ENCODE measurements at places on chromosomes 2 and 18.
A peak's percentile ranks its signal among the peaks of the same experiment; 100 is the strongest.

- H3K4me3 ChIP-seq, result no peak overlapping the region
- no peak overlapping the region for H3K27ac ChIP-seq
- no peak for DNase-seq
- peaks cover 88% of the 10 kb centered on the region for H3K4me1 ChIP-seq
- H3K27me3 ChIP-seq, result no peaks in the 10 kb centered on the region
Observed at GRCh38 chr2:74387346-74387745, 7.2 kb upstream of the DCTN1 start.

DNA sequence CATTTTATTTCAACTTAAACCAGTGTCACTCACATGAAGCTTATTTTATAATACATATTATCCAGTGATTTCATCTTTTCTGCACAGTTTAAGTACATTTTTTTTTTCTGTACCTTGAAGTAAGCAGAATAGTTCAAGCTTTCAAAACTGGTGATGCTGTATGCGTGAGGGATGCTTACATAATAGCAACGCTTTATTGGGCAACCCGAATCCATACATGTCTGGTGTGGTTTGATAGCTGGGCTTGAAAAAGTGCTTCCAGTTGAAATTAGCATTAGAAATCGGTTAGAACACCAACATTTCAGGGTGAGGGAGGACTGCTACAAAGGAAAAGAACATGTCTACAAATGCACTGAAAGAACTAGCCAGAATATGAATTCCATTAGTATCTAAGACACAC is 117.4 kb downstream of the MBP start:
- peak overlapping the region; percentile 51 for H3K4me3 ChIP-seq
- no peak for DNase-seq
- H3K4me1 ChIP-seq, result no peaks in the 10 kb centered on the region

DNA sequence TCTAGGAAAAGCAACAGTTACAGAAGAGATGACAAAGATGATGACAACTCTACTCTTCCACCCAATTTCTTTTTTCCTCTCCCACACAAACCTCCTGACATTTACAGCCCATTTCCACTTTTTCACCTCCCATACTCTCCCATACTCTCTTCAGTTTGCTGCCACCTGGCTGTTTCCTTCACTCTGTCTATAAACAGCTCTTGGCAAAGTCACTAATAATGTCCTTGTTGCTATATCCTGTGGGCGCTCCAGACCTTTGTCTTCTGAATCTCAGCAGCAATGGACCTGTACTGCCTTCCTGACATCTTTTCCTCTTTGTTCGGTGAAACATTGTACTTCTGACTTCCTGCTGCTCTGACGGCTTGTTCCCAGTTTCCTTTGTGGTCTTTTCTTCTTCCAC is 60.7 kb upstream of the CAVIN2 start:
- no peaks in the 10 kb centered on the region for H3K4me1 ChIP-seq
- no peaks in the 10 kb centered on the region for H3K36me3 ChIP-seq
- H3K27ac ChIP-seq, result no peak overlapping the region
- DNase-seq, result no peak

DNA sequence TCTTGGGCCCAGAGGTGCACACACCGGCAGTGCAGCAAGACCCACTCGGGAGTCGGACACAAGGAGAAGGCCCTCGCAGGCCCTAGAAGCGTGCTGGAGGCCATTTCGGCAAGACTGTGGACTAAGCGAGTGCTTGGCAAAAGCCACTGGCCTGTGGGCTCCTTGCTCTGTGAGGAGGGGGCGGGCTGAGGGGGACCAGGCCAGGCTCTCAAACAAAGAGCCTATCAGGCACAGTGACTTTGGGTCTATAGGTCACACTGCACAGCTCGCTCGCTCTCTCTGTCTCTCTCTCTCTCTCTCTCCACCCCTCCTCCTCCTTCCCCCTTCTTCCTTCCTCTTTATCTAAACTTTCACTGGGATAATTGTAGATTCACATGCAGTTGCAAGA is 23.6 kb upstream of the ZCCHC2 start:
- H3K4me3 ChIP-seq, result no peak overlapping the region
- no peak for DNase-seq
- no peaks in the 10 kb centered on the region for H3K4me1 ChIP-seq
- H3K27ac ChIP-seq, result no peak overlapping the region

DNA sequence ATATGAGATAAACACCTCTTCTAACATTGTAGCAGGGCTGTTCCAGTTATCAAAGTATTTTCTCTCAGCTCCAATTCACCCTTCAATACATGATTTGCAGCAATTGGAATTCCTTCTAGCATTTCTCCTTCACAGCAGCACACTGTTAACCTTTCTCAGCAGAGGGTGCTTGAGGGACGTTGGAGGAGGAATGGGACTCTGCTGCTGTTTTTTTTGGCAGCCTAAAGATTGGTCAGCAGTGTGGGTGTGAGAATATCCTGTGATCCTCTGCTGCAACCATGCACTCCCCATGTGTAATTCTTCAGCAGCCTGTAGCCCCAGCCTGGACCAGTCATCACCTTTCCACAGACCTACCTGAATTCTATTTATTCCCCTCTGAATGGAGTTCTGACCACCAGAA is 1708.9 kb upstream of the CELF4 start:
- H3K27ac ChIP-seq, result no peak overlapping the region
- DNase-seq, result no peak
- no peak overlapping the region for H3K4me3 ChIP-seq
- no peaks in the 10 kb centered on the region for H3K27me3 ChIP-seq

DNA sequence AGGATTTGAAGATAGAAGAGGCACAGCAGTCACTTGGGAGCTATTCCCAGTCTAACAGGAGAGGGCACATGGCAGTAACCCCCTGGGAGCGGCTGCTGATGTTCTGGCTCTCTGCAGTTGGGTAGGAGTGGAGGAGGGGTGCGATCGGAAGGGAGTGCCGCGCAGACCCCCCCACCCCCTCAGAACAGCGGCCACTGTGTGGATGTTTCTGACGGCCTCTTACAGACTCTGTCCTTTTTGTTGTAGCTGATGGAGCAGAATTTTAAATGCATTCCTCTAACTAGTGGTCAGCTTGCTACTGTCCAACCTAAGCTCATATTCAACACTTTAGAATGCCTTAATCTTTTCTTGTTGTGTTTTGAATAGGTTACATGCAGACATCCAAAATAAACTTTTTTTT is 127.9 kb downstream of the AGAP1 start:
- no peak for DNase-seq
- H3K36me3 ChIP-seq, result no peaks in the 10 kb centered on the region
- H3K27me3 ChIP-seq, result no peaks in the 10 kb centered on the region
- peak overlapping the region; percentile 45 for H3K27ac ChIP-seq
- no peak overlapping the region for H3K4me3 ChIP-seq

DNA sequence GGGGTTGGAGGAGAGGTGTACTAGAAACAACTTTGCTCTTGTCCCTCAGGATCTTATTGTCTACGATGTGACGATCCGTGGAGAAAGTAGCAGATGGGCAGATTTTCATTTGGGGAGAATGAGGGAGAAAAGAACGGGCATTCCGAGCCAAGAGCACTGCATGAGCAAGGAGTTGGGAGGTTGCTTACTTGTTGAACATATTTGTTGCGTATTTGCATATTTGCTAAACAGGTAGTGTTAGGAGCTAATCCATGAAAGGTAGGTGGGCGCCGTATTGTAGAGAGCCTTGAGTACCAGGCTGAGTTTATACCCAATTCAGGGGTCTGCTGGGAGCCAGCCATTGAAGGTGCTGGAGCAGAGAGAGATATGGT is 490 bp downstream of the BCS1L start:
- peaks cover 8% of the 10 kb centered on the region for H3K36me3 ChIP-seq
- peak overlapping the region; percentile 76 for H3K27ac ChIP-seq
- H3K4me1 ChIP-seq, result peaks cover 36% of the 10 kb centered on the region
- no peaks in the 10 kb centered on the region for H3K27me3 ChIP-seq
- peak overlapping the region; percentile 59 for H3K4me3 ChIP-seq

DNA sequence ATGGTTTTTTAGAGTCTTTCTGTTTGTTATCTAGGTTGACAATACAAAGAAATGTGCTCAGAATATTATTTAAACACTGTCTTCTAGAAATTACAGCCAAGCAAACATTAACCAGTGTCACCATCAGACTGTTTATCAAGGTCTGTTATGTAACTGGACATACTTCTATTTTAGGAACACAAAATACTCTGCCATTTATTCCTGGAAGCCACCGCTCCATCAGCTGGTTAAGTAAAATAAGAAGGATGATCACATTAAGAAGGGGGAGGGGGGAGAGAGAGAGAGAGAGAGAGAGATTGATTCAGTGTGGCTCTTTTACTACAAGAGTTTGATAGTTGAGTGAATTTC is 47.9 kb downstream of the MBP start:
- no peak for DNase-seq
- H3K4me1 ChIP-seq, result peaks cover 12% of the 10 kb centered on the region
- H3K4me3 ChIP-seq, result no peak overlapping the region
- H3K27ac ChIP-seq, result no peak overlapping the region
- no peaks in the 10 kb centered on the region for H3K27me3 ChIP-seq

GRCh38 chr2:234808907-234809306 is 142.9 kb upstream of the SH3BP4 start:
- H3K4me3 ChIP-seq, result no peak overlapping the region
- H3K4me1 ChIP-seq, result no peaks in the 10 kb centered on the region
- no peaks in the 10 kb centered on the region for H3K27me3 ChIP-seq
- no peaks in the 10 kb centered on the region for H3K36me3 ChIP-seq
- H3K27ac ChIP-seq, result no peak overlapping the region

DNA sequence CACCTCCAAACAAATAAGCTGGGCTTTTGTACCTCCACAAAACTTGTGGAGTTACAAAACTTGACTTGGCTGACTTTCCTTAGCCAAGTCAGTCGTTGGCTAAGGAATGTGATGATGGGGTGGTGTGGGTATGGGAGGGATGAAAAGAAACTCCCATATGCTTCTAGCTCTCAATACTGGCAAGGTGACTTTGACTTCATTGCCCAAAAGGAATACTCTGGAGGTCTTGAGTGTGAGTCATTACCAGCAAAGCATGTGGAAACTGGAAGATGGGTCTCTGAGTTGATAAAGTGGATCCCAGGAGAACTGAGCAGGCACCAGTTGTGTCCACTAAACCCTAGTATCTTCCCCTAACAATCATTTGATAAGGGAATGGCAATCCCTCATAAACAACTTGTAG is 226.7 kb downstream of the GULP1 start:
- H3K4me3 ChIP-seq, result no peak overlapping the region
- H3K27me3 ChIP-seq, result no peaks in the 10 kb centered on the region
- H3K27ac ChIP-seq, result no peak overlapping the region

DNA sequence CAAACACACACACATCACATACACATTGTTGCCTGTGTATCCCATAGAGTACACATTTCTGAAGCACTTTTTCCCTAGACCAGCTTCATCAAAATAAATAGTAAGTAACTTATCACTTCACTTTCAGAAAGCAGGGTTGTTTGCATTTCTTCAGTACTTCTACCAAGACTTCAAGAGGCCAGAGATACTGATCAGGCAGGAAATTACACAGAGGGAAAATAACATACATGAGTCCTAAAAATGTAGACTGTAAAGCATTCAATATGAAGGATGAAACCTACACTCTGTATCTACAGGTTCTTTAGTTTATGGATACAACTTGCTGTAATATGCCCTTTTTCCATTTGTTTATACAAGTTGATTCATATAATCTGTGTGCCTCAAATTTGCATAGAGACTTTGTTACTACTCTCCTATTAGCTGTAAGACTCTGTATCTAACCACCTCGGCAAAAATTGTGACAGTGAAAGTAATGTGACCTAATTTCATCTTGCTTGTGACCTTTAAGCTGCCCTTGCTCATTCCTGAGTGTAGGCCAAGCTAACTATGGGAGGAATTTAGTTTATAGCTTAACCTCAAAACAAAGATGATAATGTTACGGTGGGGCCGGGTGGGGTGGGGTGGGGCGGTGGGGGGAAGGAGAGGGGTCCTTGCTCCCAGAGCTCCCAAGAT is 228.9 kb upstream of the SPOPL start:
- no peak for DNase-seq
- no peaks in the 10 kb centered on the region for H3K36me3 ChIP-seq
- H3K27me3 ChIP-seq, result no peaks in the 10 kb centered on the region
- no peak overlapping the region for H3K4me3 ChIP-seq
- H3K4me1 ChIP-seq, result no peaks in the 10 kb centered on the region
- no peak overlapping the region for H3K27ac ChIP-seq

DNA sequence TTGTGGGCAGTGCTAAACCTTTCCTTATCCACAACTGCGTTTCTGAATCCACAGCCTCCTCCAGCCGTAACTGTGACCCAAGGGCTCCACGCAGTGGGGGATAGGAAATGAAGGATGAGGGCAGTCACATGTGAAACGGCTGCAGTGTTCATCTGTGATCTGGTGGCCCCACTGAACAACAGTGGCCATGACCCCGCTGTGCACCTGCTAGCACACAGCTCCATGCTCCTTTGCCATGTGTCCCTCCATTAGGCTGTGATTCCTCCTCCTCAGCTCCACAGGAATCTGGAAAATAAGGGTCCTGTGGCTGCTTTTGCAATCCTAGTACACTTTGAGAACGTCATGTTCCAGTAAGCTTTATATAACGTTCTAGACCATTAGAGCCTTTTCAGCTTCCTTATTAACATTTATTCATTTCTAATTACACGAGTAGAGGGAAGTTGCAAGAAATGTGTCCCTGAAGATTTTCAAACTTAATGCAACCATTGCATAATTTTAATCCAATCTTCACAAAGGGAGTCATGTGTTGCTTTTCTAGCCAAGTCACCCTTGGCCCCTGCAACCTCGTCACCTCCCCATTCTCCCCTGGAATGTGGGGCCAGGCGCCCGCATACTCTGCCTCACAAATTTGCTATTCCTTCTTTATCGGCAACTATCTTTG is 7.1 kb upstream of the NAPG start:
- H3K4me1 ChIP-seq, result peaks cover 21% of the 10 kb centered on the region
- DNase-seq, result peak; percentile 48
- no peak overlapping the region for H3K4me3 ChIP-seq
- peak overlapping the region; percentile 54 for H3K27ac ChIP-seq
- H3K27me3 ChIP-seq, result no peaks in the 10 kb centered on the region

DNA sequence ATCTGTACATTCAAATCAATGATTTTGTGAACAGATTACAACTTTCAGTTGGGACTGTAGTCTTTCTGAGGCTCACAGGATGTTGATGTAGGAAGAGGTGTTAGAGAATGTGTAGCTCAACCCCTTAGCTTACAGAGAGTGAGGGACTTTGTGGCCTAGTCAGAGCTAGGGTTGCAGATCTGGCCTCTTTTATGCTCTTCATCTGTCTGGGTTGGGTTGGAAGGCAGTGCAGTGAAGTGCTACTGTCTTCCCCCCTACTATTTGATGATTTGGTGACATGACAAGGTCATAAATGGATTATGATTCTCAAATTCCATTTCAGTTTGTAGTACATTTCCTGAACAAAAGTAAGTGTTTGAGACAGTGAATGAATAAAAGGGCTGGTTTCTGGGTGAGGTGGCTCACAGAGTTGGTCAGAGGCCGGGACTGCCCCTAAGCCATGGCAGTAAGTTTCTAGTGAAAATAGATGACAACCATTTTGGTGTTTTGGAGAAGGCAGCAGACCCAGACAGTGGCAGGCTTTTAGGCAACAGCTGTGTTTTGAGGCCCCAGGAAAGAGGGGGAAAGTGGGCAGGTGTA is 21.6 kb downstream of the MAP4K4 start:
- H3K4me1 ChIP-seq, result peaks cover 14% of the 10 kb centered on the region
- H3K36me3 ChIP-seq, result no peaks in the 10 kb centered on the region

GRCh38 chr2:237603718-237604362 is 13.3 kb upstream of the RAB17 start:
- H3K27me3 ChIP-seq, result no peaks in the 10 kb centered on the region
- peak overlapping the region; percentile 46 for H3K27ac ChIP-seq
- no peaks in the 10 kb centered on the region for H3K4me1 ChIP-seq
- no peak for DNase-seq

- H3K27me3 ChIP-seq, result no peaks in the 10 kb centered on the region
- no peaks in the 10 kb centered on the region for H3K36me3 ChIP-seq
- no peak within 1 kb of the TSS for H3K4me3 ChIP-seq
- no peak for DNase-seq
- H3K27ac ChIP-seq, result peak within 1 kb of the TSS; percentile 24
Observed at GRCh38 chr2:232776435-232776834, at the start of gene KCNJ13. TSS of gene KCNJ13 (minus strand) at chr2:232776565. CDS start at chr2:232771362, 5,203 bp downstream.
